ENCODE measurements at places on chromosomes 3 and 15.

GRCh38 chr15:29952225-29952624 lies 130.0 kb upstream of the TJP1 start:
- DNase-seq = no peak

GRCh38 chr3:129934234-129935123 lies 40.0 kb upstream of the TRH start:
- DNase-seq = peak; percentile 42

DNA sequence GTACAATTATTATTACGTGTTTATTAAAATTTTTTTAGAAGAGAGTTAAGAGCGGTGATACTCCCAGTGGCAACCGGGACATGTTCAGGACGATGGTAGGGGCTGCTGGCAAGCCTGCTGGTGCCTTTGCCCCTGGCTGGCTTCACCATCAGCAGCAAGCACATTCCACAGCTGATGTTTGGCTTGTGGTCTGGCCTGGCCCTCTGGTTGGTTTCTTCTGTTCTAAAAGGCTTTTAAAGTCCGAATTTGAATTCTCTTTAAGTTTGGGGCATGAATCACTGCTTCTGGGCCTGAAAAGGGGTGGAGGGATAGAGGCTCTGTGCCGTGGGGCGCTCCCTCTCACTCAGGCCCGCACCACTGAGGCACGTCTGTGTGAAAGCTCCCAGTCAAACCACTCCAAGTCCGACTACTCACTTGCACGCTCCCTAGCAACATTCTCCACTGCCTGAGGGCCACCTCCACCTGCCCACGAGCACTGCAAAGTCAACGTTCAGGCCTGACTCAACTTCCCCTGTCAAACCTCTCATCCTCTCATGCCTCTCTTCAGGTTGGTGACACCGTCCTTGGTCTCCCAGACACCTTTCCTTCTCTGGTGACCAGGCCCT lies 10.1 kb downstream of the ITGA11 start:
- no peak for DNase-seq

- DNase-seq = peak; percentile 41
Measured at GRCh38 chr3:50503504-50504342, at the start of gene CACNA2D2. CACNA2D2 (minus strand) TSS chr3:50503634; CDS start chr3:50503423, 211 bp downstream.

DNA sequence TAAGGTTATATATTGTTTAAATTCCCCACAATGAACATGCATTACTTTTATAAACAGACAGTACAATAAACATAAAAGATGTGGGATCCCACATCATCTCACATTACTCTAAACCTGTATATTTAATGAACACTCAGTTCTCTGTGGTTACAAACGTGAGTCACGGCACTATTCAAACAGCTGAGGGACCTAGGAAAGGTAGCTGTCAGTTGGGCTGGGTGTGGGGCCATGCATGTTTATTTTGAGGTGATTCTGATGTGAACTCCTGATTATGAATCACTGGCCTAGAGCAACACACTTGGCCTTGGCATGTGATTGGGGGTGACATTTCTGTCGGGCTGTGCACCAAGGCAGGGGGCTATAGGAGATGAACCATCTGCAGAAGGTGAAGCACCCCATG lies 147.6 kb upstream of the HACD2 start:
- no peak for DNase-seq

GRCh38 chr3:23372285-23372684 lies 169.2 kb downstream of the UBE2E2 start:
- no peak for DNase-seq

DNA sequence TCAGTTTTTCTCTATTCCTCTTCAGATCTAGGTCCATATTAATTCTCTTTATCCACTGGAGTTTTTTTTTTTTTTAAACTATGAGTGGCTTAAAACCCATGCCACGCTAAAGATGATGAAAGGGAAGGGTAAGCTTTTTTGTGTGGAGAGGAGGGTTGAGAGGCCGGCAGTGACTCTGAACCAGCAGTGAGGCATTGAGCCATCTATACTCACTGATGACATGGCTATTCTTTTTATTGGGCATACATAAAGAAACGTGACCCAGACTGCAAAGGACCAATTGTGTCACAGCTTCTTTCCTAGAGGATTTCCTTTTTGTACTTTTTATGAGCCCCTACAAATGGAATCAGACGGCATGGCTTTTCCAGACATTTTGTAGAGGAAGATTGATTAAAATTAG lies 662.2 kb downstream of the AGBL1 start:
- no peak for DNase-seq
